Activated CD8-positive, alpha-beta memory T cell treated with anti-CD3 and anti-CD28 coated beads, Interleukin-2, amount 10 ng/mL, durations not matched to agents 7 days and 5 days (primary cell): ENCODE measurements at places on chromosomes 3 and 15. TPM values are rescaled to one million over a fixed set of nuclear protein-coding genes. Genes with fewer than 3 reads are reported as not detected.
A peak's percentile ranks its signal among the peaks of the same experiment; 100 is the strongest.

TNIK gene
- 36.6 TPM for total RNA-seq

ARGFX gene
- not detected for total RNA-seq

TMEM39A gene
- 42.6 TPM for total RNA-seq

NR2E3 gene
- total RNA-seq = not detected

GRCh38 chr3:133744241-133744640, 2.0 kb upstream of the TF start:
- no peak for DNase-seq

DNA sequence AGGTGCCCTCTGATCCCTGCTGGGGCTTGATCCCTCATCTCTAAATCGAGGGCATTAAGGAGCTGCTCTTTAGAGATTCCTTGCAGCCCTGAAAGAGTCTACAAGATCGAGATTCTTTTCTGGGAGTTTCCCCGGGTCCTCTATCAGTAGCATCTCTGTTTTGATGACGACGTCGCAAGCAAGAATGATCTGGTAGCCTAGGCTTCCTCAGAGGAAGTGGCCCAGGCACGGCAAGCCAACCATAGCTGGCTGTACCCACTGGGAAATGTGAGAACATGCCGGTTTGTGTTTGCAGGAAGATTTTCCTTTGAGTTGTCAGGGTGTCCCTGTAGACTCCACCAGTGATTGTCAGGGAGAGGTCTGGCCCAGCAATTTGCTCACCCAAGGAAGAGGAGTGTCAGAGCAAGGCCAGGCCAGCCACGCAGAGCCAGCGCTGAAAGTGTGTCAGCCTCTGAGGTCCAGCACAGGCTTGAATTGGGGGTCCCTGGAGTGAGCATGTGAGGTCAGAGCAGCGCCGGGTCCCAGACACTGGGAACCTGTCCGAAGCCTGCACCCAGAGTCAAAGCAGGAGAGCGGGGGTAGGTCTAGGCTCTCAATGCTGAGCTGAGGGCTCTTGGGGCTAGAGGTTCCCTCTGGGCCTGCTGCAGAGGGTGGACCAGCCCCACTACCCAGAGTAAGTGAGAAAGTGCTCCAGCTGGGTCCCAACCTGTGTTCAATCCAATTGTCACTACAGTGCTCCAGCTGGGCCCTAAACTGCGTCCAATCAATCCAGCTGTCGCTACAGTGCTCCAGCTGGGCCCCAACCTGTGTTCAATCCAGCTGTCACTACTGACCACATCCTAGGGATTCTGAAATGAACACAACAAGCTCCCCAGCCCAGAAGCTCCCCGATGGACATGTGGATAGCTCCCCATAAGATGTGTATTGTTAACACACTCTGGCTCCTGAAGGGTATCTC, 95.7 kb downstream of the CHDH start:
- no peak for DNase-seq

DNA sequence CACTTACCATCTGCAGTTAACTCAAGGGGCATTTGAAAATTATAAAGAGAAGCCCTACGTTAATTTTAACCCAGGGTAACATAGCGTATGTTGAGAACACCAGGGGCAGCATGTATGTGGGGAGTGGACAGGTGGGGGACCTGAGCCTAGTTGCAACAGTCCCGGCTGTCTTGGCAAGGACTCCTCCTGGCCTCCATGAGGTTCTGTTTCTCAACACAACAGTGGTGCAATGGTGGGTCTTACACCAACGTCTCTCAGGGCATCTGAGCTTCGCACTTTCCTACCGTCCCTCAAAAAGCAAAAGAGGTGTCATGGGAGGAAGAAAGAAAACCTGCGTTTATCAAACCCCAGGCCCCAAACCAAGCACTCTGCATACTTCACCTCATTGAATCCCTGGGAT, 50.6 kb downstream of the MGLL start:
- DNase-seq = no peak

GRCh38 chr3:186922790-186923189, 7.5 kb upstream of the ST6GAL1 start:
- no peak for DNase-seq

- DNase-seq = no peak
Measured at GRCh38 chr3:43755516-43756200, 64.9 kb downstream of the ABHD5 start.

- DNase-seq = no peak
Measured at GRCh38 chr15:60673918-60674558, 195.1 kb upstream of the ICE2 start.

DNA sequence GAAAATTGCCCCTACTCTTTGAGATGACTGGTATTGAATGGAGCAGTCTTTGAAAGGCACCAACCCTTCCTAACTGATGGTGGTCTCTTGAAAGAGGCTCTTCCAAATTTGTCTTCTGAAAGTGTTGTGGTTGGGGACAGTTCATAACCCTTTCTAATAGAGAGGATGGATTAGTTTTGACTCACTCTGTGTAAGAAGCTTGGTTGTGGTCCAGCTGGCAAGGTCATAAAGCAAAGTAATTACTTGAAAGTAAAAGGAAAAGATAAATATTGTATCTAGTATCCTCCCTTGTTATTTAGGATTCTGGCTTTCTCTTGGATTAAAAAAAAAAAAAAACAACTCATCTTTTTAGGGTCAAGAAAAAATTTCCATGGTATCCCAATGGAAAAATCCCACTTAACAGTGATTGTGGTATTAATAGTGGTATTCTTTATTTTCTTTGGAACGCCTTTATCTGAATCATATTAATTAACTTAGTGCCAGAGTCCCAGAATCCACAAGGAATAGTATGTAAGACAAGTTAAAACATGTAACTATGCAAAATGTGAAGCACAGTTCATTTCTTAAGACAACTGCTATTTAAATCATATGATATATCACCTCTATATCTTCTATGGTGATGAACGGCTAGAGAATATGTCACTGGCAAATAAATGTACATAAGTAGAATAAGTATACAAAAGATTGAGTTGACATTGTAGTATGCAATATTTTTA, 469.3 kb upstream of the CDIN1 start:
- no peak for DNase-seq

- no peak for DNase-seq
Measured at GRCh38 chr3:32399030-32399620, 7.5 kb downstream of the CMTM7 start.

DNA sequence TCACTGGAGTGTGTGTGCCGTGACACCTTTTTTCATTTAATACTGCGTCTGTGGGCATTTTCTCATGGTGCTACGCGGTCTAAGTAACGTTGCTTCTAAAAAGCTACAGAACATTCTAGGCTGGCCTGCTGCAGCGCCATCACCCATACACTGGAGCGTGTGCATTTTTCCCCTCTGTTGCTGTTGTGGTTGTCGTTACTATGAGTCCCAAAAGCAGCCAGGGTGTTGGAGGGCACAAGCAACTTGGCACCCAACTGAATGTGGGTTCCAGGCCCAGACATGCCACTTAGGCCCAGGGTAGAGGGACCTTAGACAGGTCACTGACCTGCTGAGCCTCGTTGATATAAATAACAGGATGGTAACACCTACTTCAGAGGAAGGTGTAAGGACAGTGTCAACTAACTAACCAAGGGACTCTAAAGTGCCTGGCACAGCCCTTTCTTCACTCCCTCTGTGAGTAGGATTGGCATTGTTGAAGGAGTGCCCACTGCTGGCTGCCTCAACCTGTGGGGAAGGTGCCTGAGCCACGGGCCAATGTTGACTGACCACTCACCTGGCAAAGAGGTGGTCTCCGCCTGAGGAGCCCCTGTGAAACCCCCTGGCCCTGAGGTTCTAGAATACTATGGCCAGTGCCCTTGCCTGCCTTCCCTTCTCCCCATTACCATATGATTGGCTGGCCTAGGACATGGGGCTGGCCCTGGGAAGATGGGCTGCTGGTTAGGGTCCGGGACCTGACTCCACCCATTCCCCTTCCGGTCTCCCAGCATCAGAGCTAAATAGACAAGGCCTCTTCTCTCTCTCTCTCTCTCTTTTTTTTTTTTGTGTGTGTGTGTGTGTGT, 3.5 kb downstream of the CSK start:
- DNase-seq = peak; percentile 83

DNA sequence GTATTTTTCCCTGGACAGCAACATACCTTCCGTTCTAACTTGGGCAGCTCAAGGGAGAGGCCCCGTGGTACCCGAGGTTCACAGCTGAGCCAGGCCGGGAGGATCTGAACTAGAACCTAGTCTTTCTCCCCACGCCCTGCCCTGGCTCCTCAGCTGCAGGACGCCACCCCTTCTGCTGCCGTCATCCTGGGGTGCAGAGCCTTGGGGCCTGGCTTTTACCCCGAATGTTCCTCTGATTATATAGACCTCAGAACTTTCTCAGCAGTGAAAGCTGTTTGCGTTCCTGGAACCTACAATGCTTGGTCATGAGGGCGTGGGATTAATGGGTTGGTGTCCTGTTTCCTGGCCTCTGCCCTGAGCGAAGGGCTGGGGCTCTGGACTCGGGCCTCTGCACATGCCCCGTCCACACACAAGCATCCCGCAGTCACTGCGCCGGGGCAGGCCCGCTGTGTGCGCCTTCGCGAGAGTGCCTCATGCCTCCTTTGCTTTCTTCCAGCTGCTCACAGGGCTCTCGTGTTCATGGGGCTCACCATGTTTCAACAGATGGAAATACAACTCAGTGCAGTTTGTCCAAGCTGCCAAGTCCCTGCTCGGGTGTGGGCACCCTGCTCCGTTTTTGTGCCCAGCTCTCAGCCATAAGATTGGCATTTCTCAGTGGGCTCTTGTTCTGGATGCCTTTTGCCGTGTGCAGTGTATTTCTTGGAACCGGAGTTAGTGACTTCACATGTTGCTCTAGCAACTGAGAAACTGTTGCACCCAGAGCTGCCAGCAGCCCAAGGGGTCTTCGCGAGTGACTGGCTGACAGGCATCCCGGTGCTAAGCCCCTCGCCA, 20.4 kb downstream of the SYNM start:
- no peak for DNase-seq

DNA sequence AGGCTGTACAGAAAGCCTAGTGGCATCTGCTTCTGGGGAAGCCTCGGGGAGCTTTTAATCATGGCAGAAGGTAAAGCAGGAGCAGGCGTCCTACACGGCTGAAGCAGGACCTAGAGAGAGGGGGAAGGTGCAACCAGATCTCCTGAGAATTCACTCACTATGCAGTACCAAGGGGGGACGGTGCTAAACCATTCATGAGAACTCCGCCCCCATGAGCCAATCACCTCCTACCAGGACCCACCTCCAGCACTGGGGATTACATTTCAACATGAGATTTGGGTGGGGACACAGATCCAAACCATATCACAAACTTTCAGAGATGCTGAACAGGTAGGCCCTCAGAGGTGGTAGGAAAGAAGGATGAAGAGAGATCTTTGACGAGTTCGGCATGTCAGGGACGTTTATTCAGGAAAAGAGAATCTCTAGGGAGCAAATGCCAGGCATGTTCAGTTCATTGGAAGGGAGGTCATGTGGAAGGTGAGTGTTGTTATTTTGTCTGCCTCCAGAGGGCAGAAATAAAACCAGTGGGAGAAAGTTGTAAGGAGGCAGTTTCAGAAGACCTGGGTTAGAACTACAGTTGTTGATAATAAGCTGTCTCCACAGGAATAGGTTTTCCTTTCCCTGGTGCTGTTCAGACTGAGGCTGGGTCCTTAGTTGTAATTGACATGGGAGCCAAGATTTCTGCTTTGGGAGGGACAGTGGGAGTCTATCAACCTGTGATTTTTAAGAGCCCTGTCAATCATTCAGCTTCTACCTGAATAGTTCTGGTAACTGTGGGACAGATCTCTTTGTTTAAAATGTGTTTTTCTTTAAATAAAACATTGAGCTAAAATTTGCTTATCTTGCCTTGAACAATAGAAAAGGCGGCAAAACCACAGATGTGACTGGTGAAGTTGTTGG, 4.3 kb upstream of the FNDC3B start:
- no peak for DNase-seq

DNA sequence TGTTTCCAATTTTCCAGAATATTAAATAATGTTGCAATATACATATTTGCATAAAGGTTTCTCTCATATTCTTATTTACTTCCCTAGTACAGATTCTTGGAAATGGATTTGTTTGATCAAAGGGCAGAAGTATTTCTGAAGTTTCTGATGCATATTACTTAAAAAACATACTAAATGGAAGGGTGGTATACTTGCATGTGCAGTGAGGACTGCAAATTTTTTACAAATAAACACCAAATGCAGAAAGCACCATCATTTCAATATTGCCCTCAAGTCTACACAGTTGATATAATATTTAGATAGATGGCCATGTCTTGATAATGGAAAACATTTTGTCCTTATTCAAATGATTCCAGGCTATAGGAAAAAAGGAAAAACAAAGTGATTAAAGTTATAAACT, 12.3 kb downstream of the TM4SF18 start:
- no peak for DNase-seq

DNA sequence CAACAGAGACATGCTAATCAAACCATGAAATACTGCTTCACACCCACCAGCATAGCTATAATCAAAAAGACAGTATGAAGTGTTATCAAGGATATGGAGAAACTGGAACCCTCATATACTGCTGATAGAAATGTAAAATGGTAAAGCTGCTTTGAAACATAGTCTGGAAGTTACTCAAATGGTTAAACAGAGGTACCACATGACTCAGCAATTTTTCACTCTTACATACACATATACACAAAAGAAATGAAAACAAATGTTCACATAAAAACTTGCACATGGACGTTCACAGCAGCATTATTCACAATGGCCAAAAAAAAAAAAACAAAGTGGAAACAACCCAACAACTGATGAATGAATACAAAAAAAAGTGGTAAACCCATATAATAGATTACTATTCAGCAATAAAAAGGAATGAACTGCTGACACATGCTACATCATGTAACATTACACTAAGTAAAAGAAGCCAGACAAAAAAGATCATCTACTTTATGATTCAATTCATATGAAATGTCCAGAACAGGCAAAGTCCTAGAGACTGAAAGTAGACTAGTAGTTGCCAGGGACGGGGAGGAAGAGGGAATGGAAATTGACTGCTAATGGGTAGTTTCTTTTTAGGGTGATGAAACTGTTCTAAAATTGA, 23.2 kb downstream of the ZNF148 start:
- no peak for DNase-seq

DNA sequence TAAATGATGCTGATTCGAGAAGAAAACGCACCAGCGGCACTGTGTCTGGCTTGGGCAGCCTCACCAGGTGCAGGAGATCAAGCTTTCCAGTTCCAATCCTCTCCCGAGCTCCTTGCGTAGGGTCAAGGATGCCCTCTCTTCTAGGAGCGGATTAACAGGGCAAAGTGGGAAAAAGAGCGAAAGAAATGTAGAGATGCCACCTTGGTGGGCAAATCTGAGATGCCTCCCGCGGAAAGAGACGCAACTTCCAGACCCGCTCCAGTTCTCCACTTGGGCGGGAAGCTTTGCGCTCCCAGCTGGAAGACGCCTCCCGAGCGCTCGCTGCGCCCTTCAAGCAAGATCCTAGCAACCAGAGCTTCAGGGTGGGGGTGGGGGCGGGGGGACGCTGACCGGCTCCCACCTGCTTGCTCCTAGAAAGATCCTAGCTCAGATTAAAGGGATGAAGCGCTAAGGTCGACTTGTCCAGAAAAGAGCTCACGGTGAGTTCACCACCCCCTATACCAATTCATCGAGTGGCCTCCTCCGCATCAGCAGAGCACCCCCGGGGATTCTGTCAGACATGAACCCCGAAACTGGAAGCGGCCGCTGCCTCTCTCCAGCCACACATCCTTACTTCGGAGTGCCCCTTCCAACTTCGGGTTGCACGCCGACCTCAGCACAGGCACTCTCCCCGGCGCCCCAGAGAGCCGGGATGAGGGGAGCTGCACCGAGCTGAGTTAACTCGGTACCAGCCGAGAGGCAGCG, 769 bp downstream of the TAFA4 start:
- no peak for DNase-seq
